ENCODE measurements at places on chromosomes 13 and 19.

DNA sequence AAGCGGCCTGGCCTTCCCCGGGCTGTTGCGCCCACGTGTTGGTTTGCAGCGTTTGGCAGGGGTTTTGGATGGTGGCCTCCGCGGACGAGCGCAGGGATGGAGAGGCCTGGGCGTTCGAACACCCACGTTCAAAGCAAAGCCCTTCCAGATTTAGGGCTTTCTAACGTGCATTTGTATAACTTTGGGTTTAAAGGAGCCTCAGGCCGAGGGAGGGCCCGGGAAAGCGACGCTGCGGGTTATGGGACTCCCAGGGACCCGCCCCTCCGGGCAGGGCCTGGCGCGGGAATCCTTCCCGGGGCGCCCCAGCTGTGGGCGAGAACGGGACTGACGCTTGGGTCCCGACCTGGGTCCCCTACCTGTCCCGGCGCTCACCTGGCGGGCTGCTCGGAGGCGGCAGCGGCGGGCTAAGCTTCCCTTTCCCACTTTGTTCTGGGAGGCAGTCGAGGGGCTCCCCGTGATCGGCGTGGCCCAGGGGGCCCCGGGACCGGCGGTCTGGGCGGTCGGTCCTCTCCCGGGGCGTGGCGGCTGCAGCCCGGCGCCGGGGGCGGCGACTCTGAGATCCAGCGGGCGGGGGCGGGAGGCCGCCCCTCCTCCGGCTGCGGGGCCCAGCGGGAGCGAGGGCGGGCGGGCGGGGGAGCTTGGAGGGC is at the start of gene FBXO17:
TSS of gene FBXO17 (minus strand) at position 529 of the 647 bp plus-strand sequence. CDS start 25,423 bp downstream, outside the sequence.
- no peak for DNase-seq

GRCh38 chr19:42323852-42324654 is 1.4 kb upstream of the MEGF8 start:
- no peak for DNase-seq

DNA sequence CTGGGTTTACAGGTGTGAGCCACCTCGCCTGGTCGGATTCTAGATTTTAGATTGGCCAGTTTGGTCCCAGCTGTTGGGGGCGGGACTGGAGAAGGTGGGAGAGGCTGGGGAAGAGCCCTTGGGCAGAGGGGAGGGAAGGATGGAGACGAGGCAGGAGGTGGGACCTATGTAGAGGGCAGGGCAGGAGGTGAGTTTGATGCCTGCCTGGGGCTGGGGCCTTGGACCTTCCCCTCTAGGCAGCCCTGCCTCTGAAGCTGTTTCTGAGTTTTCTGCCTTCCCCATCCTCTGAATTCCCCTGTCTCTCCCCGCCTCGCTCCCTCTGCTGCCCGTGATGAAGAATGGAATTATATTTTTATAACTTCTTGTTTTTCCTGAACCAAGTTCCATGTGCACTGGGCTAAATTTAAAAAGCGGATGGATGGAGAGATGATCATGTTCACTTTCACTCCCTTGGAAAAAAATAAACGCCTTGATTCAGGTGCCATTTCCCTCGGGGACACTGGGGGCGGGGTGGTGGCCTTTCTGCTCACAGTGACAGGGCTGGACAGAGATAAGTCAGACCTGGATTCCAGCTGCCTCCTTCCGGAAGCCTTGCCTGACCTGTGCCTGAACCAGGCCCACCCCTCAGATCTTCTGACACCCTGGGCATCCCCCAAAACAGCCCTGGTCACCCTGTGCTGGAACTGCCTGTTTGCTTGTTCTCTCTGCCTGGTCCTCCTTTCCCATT is 16.5 kb upstream of the TNFAIP8L1 start:
- no peak for DNase-seq

GRCh38 chr13:91655731-91656130 is 257.3 kb downstream of the GPC5 start:
- no peak for DNase-seq

DNA sequence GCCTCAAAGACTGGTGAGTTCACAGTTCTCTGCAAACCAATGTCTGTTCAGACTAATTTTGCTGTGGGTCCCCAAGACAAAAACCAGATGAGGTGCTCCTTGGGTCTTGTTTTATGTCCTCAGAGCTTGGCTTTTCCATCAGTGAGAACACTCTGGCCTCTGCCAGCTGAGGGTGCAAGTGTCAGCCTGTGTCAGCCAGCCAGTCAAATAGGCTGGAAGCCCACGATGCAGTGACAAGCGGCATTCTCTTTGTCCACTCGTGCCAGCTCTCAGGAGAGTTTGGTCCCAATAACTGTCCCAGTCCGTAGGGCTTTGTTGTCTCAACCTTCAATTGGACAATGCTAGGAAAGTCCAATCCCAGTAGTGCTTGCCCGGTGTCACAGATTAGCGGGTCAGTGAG is 9.4 kb upstream of the AKT2 start:
- no peak for DNase-seq

GRCh38 chr19:47511681-47512080 is 3.2 kb downstream of the NAPA start:
- DNase-seq: peak; percentile 87

DNA sequence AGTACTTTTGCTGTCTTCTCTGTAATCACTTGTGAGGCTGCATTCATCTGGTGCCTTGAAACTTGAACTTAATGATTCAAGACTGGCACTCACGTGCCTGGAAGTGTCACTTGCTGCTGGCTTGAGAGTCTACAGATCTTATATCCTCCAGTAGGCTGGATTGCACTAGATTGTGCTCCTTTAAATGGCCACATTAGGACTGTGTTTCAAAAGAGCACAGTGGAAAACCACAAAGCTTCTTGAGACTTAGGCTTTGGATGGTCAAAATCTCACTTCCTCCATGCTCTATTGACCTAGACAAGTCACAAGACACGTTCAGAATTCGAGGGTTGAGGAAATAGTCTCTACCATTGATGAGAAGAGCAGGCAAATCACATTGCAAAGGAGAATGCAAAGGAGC is 1278.8 kb upstream of the MIR17HG start:
- DNase-seq: no peak

DNA sequence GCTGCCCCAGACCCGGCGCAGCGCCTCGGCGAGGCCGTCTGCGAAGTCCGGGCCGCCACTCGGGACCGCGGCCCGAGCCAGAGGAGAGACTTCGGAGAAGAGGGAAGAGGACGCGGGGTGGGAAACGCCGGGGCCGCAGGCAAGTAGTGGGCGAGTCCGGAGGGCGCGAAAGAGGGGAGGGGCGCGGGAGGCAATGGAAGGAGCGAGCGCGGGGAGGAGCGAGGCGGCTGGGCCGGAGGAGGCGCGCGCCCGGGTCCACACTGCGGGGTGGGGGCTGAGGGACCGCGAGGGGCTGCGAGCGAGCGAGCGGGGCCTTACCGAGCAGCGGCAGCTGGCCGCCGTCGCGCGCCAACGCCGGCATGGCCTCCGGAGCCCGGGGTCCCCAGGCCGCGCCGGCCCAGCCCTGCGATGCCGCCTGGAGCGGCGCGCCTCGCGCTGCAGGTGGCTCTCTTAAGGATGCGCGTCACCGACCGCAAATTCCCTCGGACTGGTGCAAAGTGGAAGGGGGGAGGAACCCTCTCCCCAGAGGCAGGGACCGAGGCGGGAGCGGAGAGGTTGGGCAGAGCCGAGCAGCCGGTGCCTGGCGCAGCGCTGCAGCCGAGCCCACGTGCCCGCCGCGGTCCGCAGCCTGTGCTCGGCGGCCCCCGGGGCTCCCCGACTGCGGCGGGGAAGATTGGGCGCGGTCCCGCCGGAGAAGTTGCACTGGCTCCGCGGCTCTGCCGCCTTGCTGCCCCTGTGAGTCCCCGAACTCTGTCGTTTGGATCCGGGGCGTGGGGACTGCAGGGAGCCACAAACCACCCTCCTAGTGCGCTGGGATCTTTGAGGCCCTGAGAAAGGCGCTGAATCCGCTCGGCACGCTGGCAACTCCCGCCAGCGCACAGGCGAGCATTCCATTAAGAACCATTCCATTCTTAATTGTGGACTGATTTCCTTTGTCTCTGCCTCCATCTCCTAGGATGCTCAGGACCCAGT is at the start of gene FLT3:
TSS of gene FLT3 (minus strand) at position 427 of the 972 bp plus-strand sequence. CDS start at position 361, 66 bp downstream.
- DNase-seq: peak; percentile 35

DNA sequence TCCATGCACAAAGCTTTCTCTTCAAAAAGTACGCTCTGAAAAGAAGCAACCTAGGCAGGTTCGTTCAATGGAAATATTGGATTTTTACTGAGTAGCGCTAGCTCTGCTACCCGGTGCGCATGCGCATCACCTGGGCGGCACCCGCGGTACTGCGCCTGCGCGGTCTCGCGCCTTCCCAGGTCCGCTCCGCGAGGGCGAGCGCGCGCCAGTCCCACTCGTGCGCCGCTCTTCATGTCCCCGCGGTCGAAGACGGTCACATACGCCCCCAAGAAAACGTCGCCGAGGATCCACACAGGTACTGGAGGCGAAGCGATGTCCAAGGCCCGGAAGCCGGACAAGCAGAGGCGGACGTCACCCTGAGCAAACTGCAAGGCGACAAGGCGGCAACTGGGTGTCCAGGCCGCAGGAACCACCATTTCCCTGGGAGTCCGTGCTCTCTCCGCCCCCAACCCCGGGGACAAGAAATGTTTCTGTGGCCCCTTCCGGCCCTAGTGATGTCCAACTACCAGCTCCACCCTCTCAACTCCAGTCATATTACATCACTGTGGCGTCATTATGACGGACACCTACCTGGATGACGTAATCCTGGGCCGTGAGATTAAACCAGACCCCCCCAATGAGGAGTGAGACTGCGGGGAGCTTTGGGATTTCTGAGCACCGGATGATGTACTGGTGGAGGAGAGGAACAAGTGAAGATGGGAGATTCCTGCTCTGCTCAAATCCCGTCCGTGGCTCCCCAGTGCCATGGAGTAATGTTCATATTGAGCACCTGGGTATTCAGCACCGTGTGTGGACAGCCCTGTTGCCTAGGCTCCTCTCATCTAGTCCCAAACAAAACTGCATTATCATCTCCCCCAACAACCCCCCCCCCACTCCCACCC is 4.8 kb upstream of the KCNC3 start:
- no peak for DNase-seq

- no peak for DNase-seq
Observed at GRCh38 chr13:73740666-73741065, 393.5 kb downstream of the KLF12 start.

GRCh38 chr19:44746946-44747738 is 1.4 kb upstream of the BCL3 start:
- DNase-seq: no peak
